WTC11 (cell line): ENCODE measurements at places on chromosomes 2 and 18. TPM values are rescaled to one million over a fixed set of nuclear protein-coding genes. Genes with fewer than 3 reads are reported as not detected.

ANKRD62 gene
- not detected in 3 replicates for total RNA-seq

C2orf72 gene
- 1.3 to 2.8 TPM (median 1.7 TPM) in 3 replicates for total RNA-seq

CGREF1 gene
- total RNA-seq: 3.5 to 4.0 TPM (median 3.8 TPM) in 3 replicates

DNA sequence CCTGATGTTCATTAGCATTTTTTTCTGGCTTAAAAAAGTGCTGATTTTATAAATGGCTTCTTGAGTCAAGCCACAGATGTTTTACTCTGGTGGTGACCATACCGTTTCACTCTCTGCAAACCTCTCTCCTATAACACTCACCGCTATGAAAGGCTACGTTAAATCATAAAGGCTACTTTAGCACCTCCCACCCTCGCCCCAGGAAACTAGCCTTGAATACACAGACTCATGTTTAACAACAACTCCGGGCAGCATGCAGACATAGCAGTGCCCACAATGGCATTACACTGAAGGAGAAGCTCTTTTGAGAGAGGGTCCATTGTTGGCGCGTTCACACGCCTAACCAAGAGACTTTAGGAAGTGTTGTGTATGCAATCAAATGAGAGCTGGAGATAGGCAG is 5.6 kb downstream of the MYT1L start:
- peaks cover 33% of the 10 kb centered on the region for H3K4me1 ChIP-seq
- no peaks in the 10 kb centered on the region for H3K36me3 ChIP-seq
- no peak overlapping the region for H3K27ac ChIP-seq

DNA sequence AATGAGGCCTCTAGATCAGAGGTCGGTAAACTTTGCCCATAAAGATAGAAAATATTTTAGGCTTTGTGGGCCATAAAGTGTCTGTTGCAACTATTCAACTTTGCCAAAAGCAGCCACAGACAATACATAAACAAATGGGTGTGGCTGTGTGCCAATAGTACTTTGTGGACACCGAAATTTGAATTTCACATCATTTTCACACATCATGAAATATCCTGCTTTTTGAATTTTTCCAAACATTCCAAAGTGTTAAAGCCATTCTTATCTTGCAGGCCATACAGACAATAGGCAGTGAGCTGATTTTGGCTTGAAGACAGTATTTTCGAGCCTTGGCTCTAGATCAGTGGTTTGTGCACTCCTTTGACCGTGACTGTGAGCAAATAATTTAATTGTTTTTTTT is 51.1 kb upstream of the EPC2 start:
- no peak overlapping the region for H3K4me3 ChIP-seq
- peaks cover 13% of the 10 kb centered on the region for H3K4me1 ChIP-seq
- H3K27ac ChIP-seq: no peak overlapping the region
- DNase-seq: no peak
- H3K27me3 ChIP-seq: no peaks in the 10 kb centered on the region

GRCh38 chr2:128504246-128505149 is 185.8 kb upstream of the HS6ST1 start:
- H3K4me3 ChIP-seq: no peak overlapping the region
- no peak overlapping the region for H3K27ac ChIP-seq
- H3K36me3 ChIP-seq: no peaks in the 10 kb centered on the region
- H3K27me3 ChIP-seq: no peaks in the 10 kb centered on the region

GRCh38 chr2:150100336-150100735 is 387.1 kb downstream of the RND3 start:
- no peak overlapping the region for H3K27ac ChIP-seq
- no peaks in the 10 kb centered on the region for H3K4me1 ChIP-seq
- no peak for DNase-seq
- no peaks in the 10 kb centered on the region for H3K27me3 ChIP-seq
- no peak overlapping the region for H3K4me3 ChIP-seq
- H3K36me3 ChIP-seq: peaks cover 8% of the 10 kb centered on the region

DNA sequence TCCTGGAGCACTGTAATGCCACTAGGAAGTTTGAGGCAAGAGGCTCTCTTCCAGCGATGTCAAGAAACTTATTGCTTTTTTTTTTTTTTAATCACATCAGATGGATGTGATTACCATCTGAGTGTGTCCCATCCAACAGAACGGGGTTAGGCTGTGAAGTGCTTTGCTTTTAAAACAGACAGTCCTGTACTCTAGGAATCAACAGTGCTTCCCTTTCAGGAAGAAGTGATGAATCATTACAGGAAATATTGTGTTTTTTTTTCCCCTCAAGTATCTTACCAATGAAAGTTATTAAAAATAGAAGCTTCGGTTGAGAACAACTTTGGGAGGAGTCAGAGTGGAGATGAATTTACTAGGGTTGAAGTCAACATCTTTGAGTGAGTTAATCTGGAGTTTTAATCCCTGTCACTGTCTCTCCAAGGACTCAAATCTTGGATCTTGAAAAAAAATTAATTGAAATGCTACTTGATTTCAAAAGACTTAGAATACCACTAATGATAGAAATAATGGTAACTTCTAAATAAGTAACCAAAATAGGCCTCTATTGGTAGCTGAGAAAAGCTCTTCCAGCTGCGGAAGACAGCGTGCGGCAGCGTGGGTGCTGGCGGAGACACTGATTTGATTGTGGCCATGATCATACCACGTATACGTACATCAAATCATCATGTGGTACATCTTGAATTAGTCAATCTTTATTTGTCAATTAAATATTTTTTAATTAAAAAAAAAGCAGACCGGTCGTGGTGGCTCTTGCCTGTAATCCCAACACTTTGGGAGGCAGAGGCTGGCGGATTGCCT is 45.5 kb downstream of the GATA6 start:
- H3K4me1 ChIP-seq: peaks cover 15% of the 10 kb centered on the region
- H3K36me3 ChIP-seq: no peaks in the 10 kb centered on the region
- no peak for DNase-seq

GRCh38 chr2:206798000-206798399 is 32.6 kb downstream of the FASTKD2 start:
- H3K36me3 ChIP-seq: peaks cover 8% of the 10 kb centered on the region; the same call in 1 of the 2 replicates
- H3K4me3 ChIP-seq: no peak overlapping the region
- H3K27ac ChIP-seq: no peak overlapping the region
- DNase-seq: no peak
- H3K27me3 ChIP-seq: no peaks in the 10 kb centered on the region

- H3K27ac ChIP-seq: no peak overlapping the region
- no peak overlapping the region for H3K4me3 ChIP-seq
- no peaks in the 10 kb centered on the region for H3K27me3 ChIP-seq
Observed at GRCh38 chr2:128344101-128344500, 25.4 kb upstream of the HS6ST1 start.

- H3K27ac ChIP-seq: peak overlapping the region; percentile 87; the same call in 1 of the 2 replicates
- no peak for DNase-seq
- H3K4me3 ChIP-seq: peak overlapping the region; percentile 70
Observed at GRCh38 chr2:202040079-202040844, 6.6 kb downstream of the FZD7 start.

GRCh38 chr2:112295407-112296078 is 20.1 kb downstream of the ZC3H6 start:
- H3K36me3 ChIP-seq: peaks cover 3% of the 10 kb centered on the region; the same call in 1 of the 2 replicates
- H3K27me3 ChIP-seq: no peaks in the 10 kb centered on the region
- DNase-seq: no peak
- no peak overlapping the region for H3K4me3 ChIP-seq
- H3K4me1 ChIP-seq: no peaks in the 10 kb centered on the region
- H3K27ac ChIP-seq: no peak overlapping the region
